GM19239 (cell line): ENCODE measurements at places on chromosomes 12 and 14.
A peak's percentile ranks its signal among the peaks of the same experiment; 100 is the strongest.

- DNase-seq = no peak
Measured at GRCh38 chr12:130179191-130179590, 16.9 kb downstream of the FZD10 start.

DNA sequence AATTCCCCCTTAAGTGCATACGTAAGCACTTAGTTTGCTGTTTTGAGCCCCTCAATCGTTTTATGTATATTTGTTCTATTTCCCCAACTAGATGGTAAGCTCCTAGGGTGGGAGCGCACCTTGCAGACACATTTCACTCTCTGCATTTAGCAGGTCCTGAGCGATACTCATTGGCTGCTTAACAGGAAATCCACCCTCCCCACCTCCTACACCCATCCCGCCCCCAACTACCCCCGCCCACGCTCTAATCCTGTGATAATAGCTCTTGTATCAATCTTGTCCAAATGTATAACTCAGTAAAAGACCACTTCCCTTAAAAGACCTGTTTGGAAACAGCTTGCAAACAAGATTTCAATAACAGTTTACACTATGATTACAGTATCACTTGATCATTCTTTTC lies 8.1 kb downstream of the LPAR5 start:
- DNase-seq = no peak

- no peak for DNase-seq
Measured at GRCh38 chr14:51041108-51041531, 53.8 kb downstream of the TRIM9 start.

- no peak for DNase-seq
Measured at GRCh38 chr12:114399664-114400211, 6.2 kb downstream of the TBX5 start.

DNA sequence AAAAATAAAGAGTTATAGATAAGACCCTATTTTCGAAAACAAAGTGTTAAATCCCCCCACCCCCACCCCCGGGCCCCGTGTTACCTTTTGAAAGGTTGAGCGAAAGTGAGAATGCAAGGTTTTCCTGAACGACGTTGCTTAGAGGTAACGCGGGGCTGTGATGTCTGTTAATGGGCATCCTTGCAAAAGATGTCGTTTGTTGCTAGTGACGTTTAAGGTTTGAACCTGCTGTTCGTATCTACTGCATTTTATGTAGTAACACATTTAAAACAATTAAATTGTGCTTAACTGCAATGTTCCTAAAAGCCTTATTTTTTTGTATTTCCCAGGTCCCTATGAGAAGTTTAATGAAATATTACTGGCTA lies 1.2 kb downstream of the CPSF6 start:
- DNase-seq = peak; percentile 8

GRCh38 chr12:43108656-43109055 lies 443.3 kb downstream of the ADAMTS20 start:
- no peak for DNase-seq

- no peak for DNase-seq
Measured at GRCh38 chr14:28676479-28676878, 90.1 kb upstream of the FOXG1 start.

GRCh38 chr12:88538250-88538649 lies 42.0 kb downstream of the KITLG start:
- no peak for DNase-seq

DNA sequence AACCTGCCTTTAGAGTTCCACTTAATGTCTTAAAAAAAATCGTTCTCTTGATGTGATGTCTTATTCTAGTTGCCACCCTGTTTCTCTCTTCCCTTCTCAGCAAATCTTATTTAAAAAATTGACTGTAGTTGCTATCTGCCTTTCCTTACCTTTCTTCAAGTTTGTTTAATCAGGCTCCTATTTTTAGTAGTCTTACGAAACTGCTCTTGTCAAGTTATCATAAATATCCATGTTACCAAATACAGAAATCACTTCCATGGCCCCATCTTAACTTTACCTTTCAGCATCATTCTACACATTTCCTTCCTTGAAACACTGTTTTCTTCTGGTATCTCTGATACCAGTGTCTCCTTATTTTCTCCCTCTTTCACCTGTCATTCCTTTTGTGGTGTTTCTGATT lies 227.3 kb downstream of the ERC1 start:
- DNase-seq = no peak

DNA sequence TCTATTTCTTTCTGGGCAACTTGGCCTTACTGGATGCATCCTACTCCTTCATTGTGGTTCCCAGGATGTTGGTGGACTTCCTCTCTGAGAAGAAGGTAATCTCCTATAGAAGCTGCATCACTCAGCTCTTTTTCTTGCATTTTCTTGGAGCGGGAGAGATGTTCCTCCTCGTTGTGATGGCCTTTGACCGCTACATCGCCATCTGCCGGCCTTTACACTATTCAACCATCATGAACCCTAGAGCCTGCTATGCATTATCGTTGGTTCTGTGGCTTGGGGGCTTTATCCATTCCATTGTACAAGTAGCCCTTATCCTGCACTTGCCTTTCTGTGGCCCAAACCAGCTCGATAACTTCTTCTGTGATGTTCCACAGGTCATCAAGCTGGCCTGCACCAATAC lies 5.3 kb downstream of the OR4N5 start:
- DNase-seq = no peak

DNA sequence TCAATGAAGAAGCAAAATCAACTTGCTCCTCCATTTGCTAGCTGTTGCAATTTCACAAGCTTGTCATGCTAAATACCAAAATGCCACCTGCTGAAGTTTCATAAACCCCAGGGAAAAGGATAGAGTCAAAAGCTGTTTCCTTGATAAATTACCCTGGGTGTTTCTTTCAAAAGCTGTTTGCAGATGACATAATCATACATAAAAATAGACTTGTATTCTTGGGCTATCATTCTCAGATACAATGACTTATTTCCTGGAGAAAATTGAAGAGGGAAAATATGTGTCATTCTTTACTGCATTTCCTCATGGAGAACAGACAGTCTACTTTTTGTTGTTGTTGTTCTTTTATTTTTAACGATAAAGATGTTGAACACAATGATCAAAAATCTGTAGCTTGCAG lies 119.2 kb downstream of the GALC start:
- no peak for DNase-seq

DNA sequence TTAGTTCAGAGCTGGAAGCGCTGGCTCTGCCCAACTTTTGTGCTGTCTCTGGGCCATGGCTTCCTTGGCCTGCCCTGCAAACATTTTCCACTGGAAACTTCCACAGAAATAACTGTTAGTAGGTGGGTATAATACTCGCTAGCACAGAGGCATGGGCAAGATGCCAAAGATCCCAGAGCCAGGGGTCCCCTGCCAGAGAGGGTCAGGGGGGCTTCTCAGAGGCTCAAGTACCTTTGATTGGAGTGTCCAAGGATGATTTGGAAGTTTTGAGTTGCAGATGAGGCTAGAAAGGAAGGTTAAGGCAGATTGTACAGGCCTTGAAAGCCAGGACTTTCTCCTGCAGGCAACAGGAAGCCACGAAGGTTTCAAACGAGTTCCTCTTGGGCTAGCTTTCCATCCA lies 187.6 kb downstream of the DICER1 start:
- no peak for DNase-seq

DNA sequence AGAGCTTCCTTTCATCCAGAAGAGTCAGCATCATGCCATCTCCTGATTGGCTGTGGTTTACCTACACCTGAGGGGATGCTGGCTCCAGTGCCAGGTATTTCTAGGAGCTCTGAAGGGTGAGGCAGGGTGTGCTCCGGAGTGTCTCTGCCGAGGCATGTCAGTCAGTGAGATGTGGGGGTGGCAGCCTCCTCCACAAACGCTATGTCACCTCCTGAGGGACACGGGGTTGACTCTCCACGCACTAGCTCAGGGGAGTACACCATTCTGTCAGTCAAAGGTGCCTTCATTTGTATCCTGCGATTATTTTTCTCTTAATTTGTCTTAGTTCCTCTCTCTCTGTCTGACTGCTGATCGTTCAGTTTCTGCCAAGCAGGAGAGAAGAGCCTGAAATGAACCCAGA lies 604.5 kb downstream of the VRK1 start:
- no peak for DNase-seq

DNA sequence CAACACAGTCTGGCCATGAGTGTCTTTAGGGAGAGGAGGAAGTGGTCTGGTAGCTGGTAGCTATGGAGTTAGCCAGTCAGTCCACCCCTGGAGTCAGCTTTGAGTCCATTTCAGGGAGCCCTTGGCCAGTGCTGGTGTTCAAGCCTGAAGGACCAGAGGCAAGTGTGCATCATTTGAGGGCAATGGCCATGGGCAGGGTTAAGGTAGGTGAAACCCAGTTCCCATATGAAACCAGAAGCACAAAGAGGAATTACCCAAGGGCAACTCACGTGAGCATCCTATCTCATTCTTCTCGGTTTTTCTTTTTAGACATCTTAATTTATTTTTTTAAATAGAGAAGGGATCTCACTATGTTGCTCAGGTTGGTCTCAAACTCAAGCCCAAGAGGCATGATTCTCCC lies 61.3 kb upstream of the ACTN1 start:
- DNase-seq = no peak

DNA sequence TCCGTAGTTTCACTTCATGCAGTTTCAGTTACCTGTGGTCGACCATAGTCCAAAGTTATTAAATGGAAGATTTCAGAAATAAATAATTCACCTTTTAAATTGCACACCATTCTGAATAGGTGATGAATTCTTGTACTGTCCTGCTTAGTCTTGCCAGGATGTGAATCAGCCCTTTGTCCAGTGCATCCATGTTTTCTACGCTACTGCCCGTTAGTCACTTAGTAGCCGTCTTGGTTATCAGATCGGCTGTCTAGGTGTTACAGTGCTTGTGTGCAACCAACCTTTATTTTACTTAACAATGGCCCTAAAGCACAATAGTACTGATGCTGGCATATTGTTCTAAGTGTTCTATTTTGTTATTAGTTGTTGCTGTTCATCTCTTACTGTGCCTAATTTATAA lies 146.7 kb downstream of the ACSS3 start:
- no peak for DNase-seq

- no peak for DNase-seq
Measured at GRCh38 chr12:120847392-120847791, 56.8 kb downstream of the SPPL3 start.

GRCh38 chr14:73170686-73171085 lies 34.4 kb downstream of the PSEN1 start:
- no peak for DNase-seq

DNA sequence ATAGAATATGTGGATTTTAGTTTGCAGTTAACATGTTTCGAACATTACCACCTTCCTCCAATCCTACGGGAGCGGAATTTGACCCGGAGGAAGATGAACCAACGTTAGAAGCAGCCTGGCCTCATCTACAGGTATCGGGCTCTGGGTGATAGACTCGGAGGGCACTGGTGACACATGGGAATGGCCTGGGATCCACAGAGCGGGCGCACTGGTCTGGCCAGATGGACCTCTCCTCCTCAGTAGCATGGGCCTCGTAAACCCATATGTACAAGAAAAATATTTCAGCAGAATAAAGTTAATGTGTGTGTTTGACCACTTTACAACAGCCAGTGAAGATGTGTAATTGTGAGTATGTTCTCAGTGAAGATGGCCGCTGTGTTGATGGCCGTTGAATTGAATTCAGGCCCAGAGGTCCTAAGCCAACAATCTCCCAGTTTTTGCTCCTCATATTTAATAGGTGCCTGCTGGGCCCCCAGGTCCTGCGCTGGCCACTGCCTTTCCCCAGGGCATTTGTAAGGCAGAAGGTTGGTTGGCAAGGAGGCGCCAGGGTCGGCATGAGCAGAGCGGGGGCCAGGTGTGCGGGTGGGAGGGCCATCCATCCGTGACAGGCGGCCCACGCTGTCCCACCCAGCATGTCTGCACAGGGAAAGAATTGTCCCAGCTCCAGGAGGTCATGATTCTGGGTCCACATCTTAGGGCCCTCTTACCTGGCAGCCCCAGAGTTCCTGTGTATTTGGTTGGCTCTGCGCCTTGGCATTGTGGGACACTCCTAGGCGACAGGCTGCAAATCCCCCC lies 82.0 kb upstream of the DYNC1H1 start:
- no peak for DNase-seq

GRCh38 chr14:76131071-76131965 lies 20.4 kb upstream of the GPATCH2L start:
- DNase-seq = no peak

- DNase-seq = no peak
Measured at GRCh38 chr14:96297000-96297399, 41.0 kb downstream of the BDKRB1 start.

DNA sequence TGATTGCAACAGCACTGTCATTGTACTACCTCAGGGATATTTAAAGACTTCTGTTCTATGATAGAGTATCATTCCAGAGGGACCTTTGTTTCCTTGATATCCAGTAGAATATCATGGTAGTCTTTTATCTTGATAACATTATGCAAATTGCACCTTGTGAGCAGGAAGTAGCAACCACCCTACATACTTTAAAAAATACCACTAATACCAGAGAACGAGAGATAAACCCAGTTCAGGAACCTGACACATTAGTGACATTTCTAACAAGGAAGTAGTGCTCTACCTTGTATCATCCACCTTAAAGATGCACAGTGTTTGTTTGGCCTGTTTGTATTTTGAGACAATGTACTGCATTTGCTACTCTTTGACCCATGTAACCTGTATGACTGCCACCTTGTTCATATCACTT lies 8.8 kb upstream of the MAP4K5 start:
- DNase-seq = no peak

DNA sequence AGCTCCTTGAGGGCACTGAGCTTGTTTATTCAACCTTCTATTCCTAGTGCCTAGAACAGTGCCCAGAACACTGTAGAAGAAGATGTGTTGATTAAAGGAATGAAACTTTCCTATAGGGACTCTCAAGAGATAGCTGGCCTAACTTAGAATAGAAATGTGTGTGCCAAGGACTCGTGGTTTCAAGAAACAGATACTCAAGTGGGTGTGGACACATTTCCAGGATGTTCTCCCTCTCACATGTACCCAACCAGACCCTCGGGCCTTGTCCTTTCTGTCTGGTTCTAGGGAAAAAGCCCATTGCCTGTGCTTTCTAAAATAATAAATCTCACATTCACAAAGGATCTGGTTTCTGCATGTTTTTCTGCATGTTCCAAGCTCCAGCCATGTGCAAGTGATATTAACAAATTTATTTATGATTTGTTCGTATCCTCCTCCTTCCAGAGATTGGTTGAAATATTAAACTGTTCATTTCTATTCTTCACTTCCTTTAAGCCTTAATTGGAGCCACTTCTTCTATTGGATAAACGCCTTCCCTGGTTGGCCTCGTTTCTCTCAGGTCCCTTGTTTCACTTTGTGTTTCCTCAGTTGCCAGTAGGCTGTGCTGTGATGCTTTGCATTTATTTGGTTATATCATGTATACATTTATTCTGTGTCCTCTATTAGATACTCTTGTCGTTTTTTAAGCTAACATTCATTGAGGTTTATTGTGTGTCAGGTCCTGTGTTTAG lies 89.8 kb downstream of the CRADD start:
- no peak for DNase-seq
